ENCODE measurements at places on chromosomes 11 and 22. TPM values are rescaled to one million over a fixed set of nuclear protein-coding genes. Genes with fewer than 3 reads are reported as not detected.
A peak's percentile ranks its signal among the peaks of the same experiment; 100 is the strongest.

The FAM181B gene
- total RNA-seq, result 0.21 TPM

The TP53AIP1 gene
- total RNA-seq, result 1.8 TPM

The MUC5B gene
- total RNA-seq, result 181 TPM

The MYOD1 gene
- not detected for total RNA-seq

The PCSK7 gene
- total RNA-seq, result 33.9 TPM

The SGSM1 gene
- 3.5 TPM for total RNA-seq

The OR51B5 gene
- total RNA-seq, result 4.2 TPM

The NXPE1 gene
- not detected for total RNA-seq

The SCUBE1 gene
- total RNA-seq, result 6.2 TPM

The DEUP1 gene
- total RNA-seq, result 1.9 TPM

The SLC35E4 gene
- total RNA-seq, result 1.6 TPM

The TMEM25 gene
- total RNA-seq, result 32.0 TPM

DNA sequence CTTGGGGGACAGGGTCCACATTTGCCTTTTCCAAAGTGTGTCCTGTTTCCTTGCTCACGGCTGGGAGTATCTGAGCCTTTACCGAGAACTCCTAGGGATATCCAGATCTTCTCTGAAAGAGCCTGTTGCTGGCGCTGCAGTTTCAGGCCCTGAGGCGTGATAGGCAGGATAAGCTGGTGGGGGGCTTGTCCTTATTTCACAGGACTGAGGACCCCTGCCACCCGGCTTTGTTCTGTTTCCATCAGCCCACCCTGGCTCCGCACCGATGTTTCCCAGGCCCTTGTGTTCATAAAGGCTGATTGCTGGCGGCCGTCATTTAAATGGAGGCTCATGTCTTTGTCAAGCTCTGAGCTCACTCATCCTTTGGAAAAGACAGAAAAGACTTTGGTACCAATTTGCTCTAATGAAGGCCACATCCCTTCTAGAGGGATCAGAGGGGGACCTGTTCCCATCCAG, 9.4 kb upstream of the NPTXR start:
- DNase-seq, result no peak

GRCh38 chr11:27319072-27319471, 43.9 kb downstream of the CCDC34 start:
- DNase-seq, result no peak

DNA sequence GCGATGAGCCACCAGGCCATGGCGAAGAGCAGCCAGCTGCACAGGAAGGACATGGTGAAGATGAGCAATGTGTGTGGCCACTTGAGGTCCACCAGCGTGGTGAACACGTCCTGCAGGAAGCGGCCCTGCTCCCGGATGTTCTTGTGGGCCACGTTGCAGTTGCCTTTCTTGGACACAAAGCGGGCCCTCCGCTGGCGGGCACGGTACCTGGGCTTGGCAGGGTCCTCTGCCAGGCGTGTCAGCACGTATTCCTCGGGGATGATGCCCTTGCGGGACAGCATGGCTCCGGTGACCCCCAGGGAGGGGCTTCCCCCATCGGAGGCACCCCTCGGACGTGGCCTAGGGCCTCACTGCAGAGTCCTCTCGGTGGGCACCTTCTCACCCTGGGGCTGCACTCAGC, 648 bp downstream of the KCNJ11 start:
- no peak for DNase-seq

DNA sequence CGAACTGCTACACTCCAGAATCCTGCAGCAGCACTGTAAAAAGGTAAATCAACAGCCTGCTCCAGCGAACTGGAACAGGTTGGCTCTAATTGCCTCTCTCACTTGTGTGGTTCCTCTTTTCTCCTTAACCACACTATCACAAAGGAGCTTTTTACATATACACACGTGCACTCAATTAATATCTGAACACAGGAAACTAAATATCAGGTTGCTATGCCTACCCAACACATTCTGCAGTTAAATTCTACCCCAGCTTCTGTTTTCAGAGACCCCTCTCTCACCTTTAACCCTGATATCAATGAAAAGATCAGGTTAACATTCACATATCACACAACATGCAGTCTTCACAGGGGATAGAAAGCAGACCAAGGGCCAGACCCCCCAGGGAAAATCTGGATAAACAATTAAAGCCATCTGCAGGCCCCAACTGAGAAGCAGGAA, 11.0 kb downstream of the RBFOX2 start:
- DNase-seq, result no peak

DNA sequence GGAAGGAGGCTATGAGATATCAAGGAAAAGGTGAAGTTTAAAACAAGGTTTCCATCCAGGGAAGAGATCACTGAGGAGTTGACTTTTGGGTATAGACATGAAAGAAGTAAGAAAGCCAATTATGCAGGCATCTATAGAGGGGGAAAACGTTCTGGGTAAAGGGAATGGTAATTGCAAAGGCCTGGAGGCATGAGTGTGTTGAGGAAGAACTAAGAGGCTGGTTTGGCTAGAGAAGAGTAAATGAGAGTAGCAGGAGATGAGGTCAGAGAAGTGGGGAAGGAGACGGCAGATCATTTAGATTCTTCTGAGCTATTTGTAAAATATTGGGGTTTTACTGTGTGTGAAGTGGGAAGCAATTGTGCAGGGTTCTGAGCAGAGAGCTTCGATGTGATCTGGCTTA, 7.6 kb downstream of the ENDOD1 start:
- DNase-seq, result no peak

DNA sequence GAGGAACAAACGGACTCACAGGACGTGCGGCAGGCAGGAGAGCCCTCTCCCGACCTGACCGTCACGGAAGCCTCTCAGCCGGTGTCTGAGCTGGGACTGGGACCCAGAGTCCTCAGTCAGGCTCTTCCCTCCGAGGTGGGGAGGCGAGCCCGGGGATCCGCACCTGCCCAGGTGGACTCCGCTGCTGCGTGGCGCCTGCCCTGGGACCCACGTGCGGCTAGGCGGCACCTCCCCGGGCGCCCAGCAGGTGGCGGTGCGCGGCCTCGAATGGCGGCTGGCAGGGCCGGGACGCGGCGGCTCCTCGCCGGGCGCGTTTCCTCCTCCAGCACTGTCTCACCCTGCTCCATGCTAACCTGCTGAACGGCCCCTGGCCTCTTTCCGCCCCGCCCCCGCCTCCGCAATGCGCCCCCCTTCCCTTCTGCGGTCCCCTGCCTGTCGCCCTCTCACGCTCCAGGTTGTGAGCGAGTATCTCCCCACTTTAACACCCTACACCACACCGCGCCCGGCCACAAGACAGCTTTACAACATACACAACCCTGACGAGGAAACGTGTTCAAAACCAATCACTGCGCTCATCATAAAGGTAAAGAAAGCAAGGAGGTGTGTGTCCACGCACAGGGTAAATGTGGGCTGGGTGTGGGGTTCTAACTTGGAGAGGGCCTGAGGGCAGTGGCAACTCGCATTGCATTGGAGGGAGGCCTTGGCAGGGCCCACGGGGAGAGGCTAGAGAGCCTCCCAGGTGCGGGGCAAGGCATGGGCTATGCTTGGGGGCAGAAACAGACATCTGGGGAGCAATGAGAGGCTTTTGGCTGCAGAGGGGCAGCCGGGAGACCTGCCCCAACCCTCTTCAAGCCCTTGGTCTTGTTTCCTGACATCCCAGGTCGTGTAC, 25.9 kb upstream of the ATXN10 start:
- DNase-seq, result peak; percentile 56

DNA sequence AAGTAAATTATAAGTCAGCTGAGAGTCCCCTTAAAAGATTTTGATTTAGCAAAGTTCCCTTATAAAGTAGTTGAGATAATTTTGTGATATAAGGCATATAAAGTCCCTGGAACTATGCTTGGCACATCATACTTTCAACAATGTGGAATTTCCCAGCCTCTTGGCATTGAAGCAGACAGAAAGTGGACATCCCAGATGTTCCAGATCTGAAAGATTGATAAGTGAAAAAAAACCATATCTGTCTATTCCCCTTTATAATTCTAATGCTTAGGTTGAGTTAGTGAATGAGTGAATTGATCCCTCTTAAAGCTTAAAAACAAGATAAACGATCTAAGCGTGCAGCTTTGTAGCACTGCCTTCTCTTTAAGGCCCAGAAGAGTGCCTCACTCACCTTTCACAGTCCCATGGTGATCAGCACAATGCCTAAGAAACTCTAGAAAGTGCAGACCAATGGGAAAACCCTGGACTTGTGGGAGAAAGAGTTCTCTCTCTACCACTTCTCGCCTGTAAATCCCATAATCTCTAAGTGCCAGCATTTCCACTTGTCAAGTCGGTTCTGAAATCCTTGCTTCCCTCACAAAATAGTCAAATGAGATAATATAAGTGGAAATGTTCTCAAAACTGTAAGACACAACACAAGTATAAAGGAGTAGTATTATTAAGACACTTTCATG, 17.8 kb downstream of the FIBIN start:
- no peak for DNase-seq

DNA sequence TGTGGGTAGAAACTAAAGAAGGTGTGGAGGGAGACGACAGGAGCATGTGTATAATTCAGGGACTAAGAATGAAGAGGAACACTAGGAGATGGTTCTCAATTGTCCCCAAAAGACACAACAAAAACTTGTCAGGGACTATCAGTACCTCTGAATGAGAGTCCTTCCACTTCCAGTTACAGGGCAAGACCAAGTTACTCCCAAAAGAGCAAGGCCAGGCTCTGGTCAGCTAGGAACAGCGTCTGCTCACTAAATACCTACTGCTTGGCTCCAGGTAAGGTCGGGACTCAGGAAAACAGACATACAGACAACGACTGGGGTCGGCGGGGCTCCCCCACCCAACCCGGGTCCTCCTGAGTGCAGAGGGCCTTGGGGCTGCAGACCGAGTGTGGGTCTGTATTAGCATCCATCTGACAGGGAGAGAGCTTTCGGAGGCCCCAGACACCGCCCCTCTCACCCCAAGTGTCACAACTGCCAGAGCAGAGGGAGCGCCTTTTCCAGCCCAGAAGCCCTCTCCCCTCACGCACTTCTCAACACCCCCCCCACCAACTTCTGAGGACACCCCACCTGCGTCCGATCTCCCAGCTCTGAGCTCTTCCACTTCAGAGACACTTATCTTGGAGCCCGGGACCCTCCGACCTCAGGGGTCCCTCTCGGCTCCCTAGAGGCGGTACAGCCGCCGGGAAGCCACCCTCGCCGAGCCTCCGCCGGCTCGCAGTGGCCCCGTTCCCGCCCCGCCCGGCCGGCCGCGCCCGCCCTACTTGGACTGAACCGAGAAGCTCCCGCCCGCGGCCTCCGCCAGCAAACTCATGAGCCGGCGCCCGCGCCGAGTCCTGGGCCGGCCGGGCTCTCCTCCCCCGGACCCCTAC, 522 bp downstream of the RHOG start:
- no peak for DNase-seq

DNA sequence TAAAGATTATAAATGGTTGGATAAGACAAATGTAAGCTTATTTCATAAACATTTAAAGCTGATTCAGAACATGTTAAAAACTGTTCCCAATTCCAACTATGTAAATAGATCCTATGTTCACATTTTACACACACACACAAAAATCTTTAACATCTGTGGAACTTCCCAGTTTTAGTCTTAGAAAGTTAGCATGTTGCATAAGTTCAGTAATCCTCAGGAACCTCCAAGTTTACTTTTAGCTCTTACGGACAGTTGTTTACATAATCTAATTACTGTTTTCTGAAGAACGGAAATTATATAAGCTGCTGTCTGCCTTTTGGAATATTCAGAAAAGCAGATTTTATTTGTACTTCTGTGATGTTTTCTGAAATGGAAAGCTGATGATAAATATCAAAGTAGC, 53.3 kb downstream of the PANX1 start:
- DNase-seq, result peak; percentile 62

- peak; percentile 40 for DNase-seq
These were observed 113.8 kb downstream of the NECTIN1 start for GRCh38 chr11:119615003-119615881.

- DNase-seq, result no peak
These were observed 429.5 kb downstream of the TBC1D22A start for GRCh38 chr22:47191671-47192650.

- DNase-seq, result no peak
These were observed 20.8 kb downstream of the FADS3 start for GRCh38 chr11:61870541-61871031.

DNA sequence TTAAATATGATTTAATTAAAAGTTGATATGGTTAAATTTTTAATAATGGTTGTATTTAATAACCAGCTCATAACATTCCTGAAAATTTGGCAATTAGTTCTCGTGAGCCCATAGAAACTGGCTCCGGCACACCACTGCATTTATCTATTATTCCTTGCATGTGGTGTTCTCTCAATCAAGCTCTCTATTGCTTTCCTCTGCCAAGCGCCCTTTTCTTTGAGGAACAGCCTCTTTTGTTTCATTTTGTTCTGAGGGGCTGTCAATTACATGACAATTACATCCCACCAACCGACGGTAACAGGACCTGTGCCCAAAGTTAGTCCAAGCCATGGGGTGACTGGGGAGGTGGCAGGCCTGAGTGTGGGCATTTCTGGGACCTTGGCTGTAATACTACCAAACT, 8.1 kb downstream of the C11orf91 start:
- DNase-seq, result peak; percentile 66

DNA sequence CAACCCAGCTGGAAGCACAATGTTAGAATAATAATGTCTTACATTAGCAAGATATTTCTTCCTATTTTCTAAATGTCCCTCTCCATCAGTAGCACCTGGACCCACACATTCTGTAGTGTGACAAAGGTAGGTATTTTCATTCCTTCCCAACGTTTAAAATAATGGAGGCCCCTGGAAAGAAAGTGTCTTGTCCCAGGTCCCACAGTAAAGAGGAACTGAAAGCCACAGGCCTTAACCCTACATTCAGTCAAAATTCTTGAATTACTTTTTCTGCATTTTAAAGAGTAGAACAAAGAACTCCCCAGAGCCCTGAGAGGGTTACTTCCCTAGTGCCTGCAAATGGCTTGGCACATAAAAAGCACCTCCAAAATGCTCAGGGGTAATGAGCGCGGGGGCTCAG, 26.3 kb downstream of the OPCML start:
- no peak for DNase-seq

DNA sequence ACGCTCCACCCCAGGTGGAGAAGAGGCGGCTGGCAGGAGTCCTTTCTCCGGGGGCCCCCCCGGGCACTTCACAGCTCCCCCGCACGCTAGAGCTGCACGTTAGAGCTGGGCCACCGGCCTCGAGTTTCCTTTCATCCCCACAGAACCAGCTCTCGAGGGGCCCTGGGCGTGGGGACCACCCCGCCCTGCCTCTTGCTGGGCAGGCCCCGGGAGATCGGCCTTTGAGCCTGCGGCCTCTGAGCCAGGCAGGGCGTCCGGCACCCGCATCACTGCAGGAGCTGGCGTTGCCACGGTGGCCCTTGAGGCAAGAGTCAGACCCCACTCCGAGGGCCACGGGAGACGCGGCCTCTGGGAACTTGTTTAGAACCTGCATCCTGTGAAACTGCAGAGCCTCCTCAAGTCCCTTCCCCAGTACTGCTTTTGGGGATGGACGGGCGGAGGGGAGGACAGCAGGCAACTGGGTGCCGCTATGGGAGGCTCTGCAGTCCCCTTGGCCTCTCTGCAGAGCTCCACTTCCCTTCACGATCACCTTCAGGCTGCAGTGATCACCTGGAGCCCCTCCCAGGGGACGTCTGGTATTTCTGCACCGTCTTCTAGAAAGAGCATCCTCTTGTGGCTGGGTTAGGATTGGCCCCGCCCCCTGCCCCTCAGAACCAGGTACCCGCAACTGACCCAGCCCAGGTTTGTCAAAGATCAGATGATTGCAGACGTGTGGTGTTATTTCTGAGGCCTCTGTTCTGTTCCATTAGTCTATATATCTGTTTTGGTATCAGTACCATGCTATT, 13.9 kb upstream of the GAL start:
- DNase-seq, result no peak

Measured in lung (tissue), 17 donors.